Amygdala (tissue), 56 donors: ENCODE measurements at places on chromosomes 16 and 17.

- peak; percentile 82 for DNase-seq
Measured at GRCh38 chr17:41967141-41967920, 736 bp downstream of the CNP start.

DNA sequence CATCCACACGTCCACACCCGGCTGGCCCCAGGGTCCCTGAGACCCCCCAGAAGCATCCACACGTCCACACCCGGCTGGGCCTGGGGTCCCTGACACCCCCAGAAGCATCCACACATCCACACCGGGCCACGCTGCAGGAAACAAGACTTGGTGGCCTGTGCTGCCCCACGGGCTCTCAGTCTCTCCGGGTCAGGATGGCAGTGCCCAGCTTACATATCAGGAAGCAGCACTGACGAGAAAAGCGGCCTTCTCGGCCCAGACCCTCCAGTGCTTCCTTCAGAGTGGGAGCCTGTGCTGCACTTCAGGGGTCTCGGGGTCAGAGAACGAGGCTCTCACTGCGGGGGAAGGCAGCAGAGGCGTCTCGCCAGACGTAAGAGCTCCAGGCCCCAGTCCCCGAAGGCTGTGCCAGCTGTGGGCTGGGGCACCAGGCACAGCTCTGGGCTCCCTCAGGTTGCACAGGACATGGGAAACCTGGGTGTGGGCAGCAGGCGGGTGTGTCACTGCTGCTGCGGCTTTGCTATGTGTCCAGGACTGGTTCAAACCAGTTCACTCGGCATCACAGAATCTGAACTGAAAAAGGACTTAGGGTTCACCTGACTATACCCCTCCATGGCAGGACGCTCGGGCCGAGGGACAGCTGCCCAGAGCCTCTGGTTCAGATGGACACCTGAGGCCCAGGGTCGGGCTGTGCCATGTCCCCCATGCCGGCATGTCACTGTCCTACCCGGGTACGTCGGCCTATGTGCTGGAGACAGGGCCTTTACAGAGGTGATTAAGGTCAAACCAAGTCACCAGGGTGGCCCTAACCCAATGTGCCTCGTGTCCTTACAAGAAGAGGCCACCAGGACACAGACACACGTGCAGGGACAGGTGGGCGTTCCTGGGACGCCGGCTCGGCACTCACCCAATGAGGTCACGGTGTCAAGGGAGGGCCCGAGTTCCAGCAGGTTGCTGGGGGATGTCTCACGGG is 40.2 kb upstream of the CHMP6 start:
- no peak for DNase-seq

GRCh38 chr17:42751628-42752027 is 6.8 kb upstream of the EZH1 start:
- DNase-seq: no peak

DNA sequence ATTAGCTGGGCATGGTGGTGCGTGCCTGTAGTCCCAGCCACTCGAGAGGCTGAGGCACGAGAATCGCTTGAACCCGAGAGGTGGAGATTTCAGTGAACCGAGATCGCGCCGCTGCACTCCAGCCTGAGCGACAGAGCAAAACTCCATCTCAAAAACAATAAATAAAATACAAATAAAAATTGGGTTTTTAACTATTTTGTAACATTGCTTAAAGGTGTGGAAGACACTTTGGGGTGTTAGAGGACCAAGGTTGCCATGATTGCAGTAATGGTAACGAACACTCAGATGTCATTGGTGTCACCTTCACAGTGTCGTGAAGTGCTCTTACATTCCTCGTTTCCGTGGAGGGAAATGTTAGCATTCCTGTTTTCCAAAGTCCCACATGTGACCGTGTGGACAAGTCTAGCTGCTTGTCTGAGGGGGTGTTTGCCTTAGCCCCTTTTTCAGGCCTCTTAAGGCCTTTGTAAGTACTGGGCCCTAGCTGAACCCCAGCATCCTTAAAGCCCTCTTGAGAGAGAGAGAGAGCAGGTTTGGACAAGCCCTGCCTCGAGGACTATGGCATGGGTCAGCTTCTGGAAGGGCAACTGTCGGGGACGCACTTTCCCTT is 8.6 kb downstream of the C16orf96 start:
- DNase-seq: no peak

DNA sequence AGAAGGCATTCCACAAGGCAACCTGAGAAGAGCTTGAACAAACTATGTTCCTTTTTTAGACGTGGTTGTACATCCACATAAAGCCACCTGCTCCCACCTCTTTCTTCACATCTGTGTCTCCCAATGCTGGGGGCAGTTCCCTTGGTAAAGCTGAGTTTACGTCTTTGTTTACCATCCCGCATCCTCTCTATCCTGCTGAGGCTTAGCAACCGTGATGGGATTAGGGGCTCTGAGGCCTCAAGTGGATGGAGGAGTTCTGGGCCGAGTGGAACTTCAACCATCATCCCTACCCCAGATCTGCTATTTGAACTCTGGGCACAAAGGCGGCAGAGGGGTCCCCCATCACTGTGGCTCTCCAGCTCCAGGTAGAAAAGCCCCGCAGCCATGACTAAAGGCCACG is 94.2 kb upstream of the CREBBP start:
- no peak for DNase-seq

- no peak for DNase-seq
Measured at GRCh38 chr17:28136923-28137322, 94.4 kb downstream of the NLK start.

- no peak for DNase-seq
Measured at GRCh38 chr16:79151-80054, 1.4 kb downstream of the MPG start.

DNA sequence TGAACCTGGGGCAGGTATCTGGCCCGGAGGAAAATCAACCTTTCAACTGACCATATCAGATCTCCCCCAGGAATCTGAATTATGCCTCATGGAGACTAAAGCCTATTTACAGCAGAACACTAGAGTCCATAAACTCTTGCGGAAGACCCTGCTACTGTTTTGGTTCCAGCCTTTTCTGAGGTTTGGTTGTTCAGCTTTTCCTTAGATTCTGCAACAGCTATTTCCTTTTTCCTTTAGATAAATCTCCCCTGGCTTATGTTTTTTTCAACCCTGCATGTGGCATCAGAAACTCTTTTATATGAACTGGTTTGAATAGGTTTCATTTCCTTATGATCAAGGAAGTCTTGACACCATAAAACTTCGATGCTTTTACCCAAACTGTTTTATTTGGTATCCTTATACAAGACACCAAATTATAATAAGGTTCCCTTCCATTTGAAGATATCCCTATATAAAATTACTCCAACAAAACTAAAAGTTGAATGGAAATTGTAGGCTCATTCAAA is 13.1 kb downstream of the SPOP start:
- DNase-seq: no peak

- DNase-seq: no peak
Measured at GRCh38 chr17:56659622-56660021, 66.1 kb downstream of the NOG start.

DNA sequence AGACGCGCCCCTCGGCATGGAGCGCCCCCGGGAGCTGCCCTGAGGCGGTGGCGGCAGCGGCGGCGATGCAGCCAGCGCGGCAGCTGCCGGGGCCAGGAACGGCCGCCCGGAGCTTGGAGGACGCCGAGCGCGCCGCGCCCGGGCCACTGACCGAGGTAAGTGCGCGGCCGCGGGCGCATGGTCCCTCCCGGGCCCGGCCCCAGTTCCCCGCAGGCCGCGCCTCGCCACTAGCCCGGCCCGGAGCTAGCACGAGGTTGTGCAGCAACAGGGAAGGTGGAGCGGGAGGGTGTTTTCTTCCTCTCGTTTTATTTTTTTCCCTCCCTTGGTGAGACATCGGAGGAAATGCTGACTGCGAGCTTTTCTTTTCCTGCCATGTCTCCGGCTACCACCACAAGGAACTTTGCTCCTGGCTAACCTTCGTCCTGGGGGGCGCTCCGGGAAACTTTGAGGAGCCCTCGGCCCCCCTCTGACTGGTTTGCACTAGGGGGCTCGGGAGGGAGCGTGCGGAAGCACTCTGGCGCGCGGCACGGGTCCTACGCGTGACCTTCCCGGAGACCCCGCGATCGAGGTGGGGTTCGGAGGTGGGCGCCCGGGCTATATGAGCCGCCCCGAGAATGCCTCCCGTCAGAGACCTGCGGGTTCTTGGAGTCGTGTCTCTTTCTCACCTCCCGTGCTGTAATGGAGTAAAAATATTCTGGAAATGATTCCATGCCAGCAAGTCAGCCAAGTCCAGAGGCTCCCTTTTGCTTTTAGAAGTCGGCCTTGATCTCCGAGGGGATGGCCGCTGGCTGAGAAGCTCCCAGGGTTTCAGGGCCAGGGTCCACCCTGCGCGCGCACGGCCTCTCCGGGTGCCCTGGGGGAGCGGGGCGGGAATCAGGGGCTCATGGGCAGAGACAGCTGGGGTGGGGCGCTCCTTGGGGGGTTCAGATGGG is 868 bp downstream of the KCNJ12 start:
- no peak for DNase-seq

DNA sequence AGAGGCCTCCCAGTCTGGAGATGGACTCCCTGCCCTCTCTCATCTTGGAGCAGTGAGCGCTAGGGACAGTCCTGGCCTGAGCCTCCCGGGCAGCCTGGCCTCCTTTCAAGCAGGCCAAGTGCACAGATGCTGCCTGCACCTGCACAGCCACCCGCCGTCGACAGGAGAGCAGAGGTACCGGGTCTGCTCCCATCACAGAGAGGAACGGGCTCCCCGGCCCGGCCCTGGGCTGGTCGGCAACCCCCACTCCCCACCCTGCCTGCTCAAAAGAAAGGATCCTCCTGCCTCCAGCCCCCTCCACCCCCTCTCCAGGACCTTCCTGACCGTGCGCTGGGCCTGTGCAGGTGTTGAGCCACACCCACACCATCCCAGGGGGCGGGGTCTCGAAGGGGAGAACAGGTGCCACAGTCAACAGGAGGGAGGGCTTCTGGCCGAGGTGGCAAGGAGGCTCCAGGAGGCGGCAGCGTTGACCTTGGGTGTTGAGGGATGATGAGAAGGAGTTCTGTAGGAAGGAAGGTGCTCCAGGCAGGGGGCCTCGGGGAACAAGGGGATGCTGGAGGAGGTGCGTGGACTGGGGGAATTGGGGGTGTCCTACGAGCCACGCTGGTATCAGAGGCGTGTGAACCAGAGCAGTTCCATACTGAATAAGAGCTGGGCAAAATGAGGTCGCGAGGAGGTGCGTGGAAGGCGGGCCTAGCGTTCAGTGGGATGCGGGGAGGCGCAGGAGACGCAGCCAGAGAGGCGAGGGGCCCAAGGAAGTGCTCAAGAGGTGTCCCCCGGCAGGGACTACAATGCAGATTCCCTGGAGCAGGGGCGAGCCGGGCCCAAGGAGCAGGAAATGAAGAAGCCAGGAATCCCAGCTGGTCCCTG is 967 bp upstream of the CDH15 start:
- no peak for DNase-seq

DNA sequence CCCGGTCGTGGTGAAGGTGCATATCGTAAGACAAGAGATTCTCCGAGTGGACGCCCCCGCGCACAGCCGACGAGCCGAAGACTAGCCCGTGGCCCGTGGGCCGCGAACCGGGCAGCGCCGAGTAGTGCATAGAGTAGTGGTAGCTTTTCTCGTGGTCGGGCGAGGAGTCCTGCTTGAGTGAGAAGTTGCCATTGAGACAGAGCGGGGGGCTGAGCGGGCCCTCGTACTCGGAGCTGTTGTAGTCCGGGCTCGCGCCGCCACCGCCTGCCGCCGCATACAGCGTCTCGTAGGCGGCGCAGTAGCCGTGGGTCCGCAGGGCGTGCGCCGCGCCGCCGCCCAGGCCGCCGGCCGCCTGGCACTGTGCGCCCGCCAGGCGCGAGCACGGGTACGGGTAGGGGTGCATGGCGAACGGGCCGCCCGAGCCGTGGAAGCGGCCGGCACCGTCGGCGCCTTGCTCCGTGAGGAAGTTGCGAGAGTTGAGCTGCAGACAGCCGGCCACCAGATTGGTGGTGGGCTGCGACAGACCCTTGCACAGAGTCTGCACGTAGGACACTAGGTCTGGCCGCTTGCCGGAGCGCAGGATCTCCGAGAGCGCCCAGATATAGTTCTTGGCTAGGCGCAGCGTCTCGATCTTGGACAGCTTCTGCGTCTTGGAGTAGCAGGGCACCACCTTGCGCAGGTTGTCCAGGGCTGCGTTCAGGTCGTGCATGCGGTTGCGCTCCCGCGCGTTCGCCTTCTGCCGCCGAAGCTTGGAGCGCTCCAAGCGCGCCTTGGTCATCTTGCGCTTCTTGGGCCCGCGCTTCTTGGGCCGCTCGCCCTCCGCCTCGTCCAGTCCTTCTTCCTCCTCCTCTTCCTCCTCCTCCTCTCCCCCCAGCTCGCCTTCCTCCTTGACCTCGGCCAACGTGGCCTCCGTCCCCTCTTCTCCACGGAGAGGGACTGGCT is 2.0 kb downstream of the NEUROD2 start:
- no peak for DNase-seq

DNA sequence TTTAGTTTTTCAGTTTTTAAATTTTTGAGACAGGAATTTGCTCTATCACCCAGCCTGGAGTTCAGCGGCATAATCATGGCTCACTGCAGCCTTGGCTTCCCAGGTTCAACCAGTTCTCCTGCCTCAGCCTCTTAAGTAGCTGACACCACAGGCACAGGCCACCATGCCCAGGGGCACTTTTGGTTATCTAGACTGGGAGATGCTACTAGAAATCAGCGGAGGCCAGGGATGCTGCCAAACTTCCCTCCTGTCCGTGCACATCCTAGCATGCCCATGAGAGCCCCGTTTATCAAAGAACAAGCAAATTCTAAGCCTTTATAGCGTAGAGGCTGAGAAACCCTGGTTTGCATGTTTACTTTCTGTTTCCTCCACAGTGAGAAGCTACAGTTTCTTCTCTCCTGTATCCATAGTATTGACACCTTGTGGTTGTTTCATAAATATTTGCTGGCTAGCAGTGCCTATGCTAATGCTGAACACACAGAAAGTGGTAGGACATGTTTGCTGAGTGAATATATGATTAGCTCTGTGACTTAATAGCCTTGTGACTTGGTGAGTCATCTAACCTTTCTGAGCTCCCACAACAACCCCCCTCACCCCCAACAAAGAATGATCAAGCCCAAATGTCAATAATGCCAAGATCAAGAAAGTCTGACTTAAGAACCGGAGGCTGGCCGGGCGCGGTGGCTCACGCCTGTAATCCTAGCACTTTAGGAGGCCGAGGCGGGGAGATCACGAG is 39.2 kb upstream of the MAF start:
- DNase-seq: no peak

GRCh38 chr17:17988427-17988945 is 15.8 kb downstream of the DRC3 start:
- DNase-seq: no peak

DNA sequence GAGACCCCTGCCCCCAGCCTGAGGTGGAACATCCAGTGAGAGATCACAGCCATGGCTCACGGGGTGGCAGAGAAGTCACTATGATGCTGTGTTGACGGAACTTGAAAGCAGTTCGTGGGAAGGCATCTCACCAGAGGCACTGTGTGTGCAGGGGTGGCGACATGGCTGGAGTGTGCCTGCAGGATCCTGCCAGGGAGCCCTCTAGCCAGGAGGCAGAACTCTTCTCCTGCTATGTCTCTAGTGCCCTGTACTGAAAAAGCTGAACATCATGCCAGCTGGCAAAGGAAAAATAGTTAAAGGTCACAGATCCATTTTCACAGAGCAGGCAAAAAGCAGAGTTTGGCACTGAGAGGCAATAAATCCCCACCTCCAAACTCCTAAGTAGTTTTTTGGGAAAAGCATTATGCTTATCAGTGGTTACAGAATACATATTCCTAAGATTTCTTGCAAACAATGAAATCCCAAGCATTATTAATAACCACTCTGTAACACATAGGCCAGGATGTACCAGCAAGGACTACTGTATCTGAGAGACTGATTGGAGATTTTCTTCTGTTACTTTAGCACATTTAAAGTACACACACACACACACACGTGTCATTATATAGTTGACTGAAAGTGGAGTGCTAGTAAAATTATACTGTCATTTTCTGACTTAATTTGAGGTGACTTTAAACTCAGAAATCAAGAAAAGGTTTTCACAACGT is 36.8 kb downstream of the TNRC6C start:
- DNase-seq: no peak
